Muscle of leg (tissue), 16 donors: ENCODE measurements at places on chromosomes 1 and 21. TPM values are rescaled to one million over a fixed set of nuclear protein-coding genes. Genes with fewer than 3 reads are reported as not detected.

CDC42BPA gene
- 38.2 TPM for total RNA-seq

RHD gene
- 0.35 TPM for total RNA-seq

PTGER3 gene
- 1.4 TPM for total RNA-seq

USP25 gene
- 47.3 TPM for total RNA-seq

FCN3 gene
- 0.75 TPM for total RNA-seq

EVA1C gene
- 1.6 TPM for total RNA-seq

ITLN2 gene
- not detected for total RNA-seq

DAB1 gene
- 1.5 TPM for total RNA-seq

PSMG1 gene
- 37.4 TPM for total RNA-seq

COX20 gene
- 24.6 TPM for total RNA-seq

EVI5 gene
- 31.7 TPM for total RNA-seq

AMY1A gene
- not detected for total RNA-seq

DHRS3 gene
- 29.0 TPM for total RNA-seq

ZNF593OS gene
- total RNA-seq = 0.31 TPM

SERPINC1 gene
- total RNA-seq = 0.13 TPM

TCEA3 gene
- 245 TPM for total RNA-seq

GPR3 gene
- total RNA-seq = 0.18 TPM

IL12RB2 gene
- 1.2 TPM for total RNA-seq

DUSP23 gene
- total RNA-seq = 12.1 TPM

IVL gene
- not detected for total RNA-seq

LSM10 gene
- total RNA-seq = 5.2 TPM

IFNLR1 gene
- total RNA-seq = 0.04 TPM

HPDL gene
- total RNA-seq = 2.6 TPM

GNG12 gene
- 47.9 TPM for total RNA-seq

DNASE2B gene
- total RNA-seq = 0.09 TPM

PLA2G2C gene
- not detected for total RNA-seq

TESK2 gene
- 2.2 TPM for total RNA-seq

HFM1 gene
- 4.0 TPM for total RNA-seq

SYT6 gene
- 0.40 TPM for total RNA-seq

GUCA2B gene
- not detected for total RNA-seq

RPTN gene
- total RNA-seq = not detected
